Fibroblast of skin of right biceps (primary cell): ENCODE measurements at places on chromosomes 1 and 21.

GRCh38 chr1:241202401-241202800 is 154.6 kb downstream of the RGS7 start:
- no peak for DNase-seq

- no peak for DNase-seq
Measured at GRCh38 chr1:163657719-163658118, 336.0 kb downstream of the NUF2 start.

DNA sequence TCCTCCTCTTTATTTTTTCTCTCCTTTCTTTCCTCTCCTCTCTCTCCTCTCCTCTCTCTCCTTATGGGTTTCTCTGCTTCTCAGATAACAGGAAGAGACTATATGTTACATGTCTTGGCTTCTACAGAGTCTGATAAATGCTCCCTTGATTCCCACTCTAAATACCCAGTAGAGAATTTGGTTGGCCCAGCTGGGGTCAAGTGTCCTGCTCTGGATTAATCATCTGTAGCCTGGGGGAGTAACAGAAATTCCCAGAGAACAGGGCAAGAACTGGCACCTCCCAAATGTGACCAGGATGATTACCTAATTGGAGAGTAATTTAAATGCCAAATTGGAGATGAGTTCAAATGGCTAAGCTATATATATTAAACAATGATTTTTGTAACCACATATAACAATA is 146.1 kb upstream of the LMO4 start:
- no peak for DNase-seq

- DNase-seq: no peak
Measured at GRCh38 chr21:15400905-15401304, 328.9 kb upstream of the USP25 start.

DNA sequence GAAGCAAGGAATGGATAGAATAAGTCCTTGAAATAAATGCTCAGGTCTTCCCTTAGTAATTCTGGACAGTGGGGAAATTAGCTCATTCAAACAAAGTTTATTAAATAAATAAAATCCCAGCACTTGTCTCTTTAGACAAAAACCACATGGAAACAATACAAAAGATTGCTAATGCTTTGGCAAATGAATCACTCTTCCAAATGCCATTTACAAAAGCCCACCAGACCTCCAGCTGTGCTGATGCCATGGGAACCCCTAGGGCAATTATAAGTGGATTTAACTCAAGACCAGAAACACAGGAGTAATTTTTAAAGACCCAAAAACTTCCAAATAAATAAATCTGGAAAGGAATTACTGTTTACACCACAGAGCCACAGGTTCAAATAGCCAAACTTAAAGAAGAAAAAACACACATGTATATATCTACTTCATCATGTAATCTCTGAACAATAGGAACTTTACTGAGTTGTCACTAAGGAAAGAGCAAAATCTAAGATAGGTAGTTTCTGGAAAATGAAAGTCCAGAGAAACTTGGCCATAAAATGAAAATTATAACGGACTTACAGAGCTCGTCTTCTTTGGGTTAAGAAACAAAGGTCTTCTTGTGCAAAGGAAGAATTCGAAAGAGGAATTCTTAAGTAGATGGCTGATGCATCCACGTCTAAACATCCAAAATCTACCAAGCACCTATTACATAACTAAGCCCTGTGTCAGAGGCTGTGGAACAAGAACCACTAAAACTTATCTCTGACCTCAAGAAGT is 399.4 kb downstream of the SMYD3 start:
- peak; percentile 49 for DNase-seq

- DNase-seq: no peak
Measured at GRCh38 chr1:201006450-201006849, 17.1 kb downstream of the KIF21B start.

- no peak for DNase-seq
Measured at GRCh38 chr1:119483441-119484200, 23.4 kb upstream of the HSD3B1 start.

- DNase-seq: peak; percentile 71
Measured at GRCh38 chr1:8706995-8707396, 110.4 kb downstream of the RERE start.

- no peak for DNase-seq
Measured at GRCh38 chr1:5267603-5268235, 613.3 kb downstream of the AJAP1 start.

GRCh38 chr1:63943393-63943792 is 169.6 kb downstream of the ROR1 start:
- no peak for DNase-seq

DNA sequence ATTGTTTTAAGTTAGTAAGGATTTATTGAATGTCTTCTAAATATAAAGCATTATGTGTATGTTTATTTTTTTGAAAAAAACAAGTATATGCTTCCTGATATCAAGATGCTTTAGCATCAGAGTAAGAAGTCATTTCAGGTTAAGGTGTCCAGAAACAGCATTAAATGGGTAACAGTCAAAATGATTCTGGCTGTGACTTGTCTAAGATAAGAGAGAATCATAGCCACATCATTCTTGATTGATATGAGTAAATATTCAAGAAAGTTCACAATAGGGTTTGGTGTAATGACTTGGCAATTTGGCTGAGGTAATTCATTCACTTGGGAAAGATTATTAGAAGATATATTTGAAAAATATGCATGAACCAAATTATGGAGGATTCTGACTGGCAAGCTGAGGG is 193.8 kb downstream of the DPYD start:
- DNase-seq: no peak

DNA sequence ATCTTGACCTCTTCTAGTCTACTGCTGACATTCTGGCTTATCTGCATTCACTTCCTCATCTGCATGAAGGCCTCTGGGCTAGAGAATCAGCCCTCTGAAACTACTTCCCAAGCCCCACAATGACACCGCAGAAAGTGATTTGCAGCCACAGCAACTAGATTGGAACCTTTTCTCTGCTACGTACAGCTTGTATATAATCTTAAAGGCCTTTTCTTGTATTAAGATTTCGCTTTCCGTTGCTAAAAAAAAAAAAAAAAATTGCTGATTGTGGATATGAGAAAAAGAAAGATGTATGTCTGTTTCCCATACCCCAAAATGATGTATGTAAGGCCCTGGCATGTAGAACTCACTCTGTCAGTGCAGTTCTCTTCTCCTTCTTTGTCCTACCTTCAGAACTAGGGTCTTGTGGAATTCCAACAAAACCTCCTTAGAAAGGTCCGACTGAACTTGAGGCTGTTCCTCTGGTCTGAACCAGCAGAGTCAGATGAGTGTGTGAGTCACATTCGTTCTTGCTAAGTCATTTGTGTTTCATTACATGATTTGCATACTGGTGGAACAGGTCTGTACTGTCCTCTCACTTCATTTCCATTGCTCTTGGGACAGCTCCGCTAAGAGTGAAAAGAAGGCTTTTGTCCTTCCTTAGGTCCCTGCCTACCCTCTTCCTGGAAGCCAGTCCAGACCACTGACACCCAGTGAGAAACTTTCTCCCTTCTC is 62.7 kb downstream of the PLPP3 start:
- DNase-seq: peak; percentile 51

- DNase-seq: peak; percentile 59
Measured at GRCh38 chr1:208238710-208239472, 5.3 kb downstream of the PLXNA2 start.

GRCh38 chr1:177830531-177831135 is 139.2 kb downstream of the SEC16B start:
- no peak for DNase-seq

DNA sequence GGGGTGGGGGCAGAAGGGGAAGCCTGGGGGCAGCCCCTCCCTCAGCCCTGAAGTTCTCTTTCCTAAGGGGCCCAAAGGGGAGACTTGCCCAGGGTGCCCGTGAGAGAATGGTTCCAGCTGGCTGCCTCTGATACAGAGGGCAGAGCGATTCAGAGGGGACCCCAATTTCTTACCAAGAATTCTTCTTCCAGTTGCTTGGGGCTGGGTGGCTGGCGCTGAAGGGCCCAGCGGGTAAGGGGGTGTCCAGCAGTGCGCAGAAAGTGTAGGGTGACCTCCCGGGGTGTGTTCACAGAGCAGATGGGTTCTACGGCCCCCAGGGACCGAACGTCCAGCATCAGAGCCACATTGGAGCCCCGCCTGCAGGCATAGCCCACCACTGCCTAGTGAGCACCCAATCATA is 2.5 kb downstream of the PTPN7 start:
- no peak for DNase-seq

GRCh38 chr1:245195398-245195797 is 40.6 kb downstream of the KIF26B start:
- no peak for DNase-seq

GRCh38 chr1:32111789-32112188 is 3.9 kb downstream of the KPNA6 start:
- no peak for DNase-seq

GRCh38 chr1:109802136-109802900 is 38.6 kb upstream of the EPS8L3 start:
- DNase-seq: no peak

- no peak for DNase-seq
Measured at GRCh38 chr1:35854989-35855700, 27.9 kb upstream of the AGO1 start.

- no peak for DNase-seq
Measured at GRCh38 chr1:109570414-109570813, 22.0 kb downstream of the GNAI3 start.

DNA sequence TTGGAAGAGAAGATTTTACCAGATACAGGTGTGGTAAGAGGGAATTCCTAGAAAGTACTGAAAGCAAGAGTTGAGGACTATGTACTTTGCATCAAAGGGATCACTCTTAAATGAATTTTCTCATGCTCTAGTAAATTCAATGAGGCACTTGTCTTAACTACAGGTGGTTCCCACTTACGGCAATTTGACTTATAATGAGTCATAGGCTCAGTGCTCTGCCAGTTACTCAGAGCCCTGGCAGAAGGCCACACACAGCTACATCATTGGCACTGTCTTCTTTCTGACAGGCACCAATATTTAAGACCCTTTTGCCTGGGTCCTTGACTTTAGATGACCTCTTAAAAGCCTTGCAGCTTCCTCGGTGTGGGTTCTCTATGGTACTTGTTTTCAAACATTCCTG is 15.9 kb upstream of the ADAMTS5 start:
- peak; percentile 34 for DNase-seq

DNA sequence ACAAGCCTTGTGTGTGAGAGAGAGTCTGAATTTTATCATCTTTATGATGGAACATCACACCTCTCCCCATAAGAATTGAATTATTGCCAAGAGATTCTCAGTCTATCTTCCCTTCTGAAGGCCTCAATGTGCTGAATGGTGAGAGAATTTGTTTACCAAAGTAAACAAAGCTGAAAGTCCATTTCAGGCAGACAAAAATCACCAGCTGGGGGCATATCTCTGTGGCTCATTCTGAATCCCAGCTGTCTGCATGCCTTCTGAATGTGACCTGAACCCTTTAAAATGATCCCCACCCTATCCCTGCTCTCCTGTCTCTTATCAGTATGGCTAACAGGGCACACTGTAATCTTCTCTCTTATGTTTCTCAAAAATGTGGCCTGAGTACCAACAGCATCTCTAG is 99.1 kb upstream of the CAMK1G start:
- no peak for DNase-seq

GRCh38 chr1:199226163-199226562 is 587.3 kb downstream of the PTPRC start:
- peak; percentile 70 for DNase-seq

- DNase-seq: no peak
Measured at GRCh38 chr1:176837708-176838107, 326.8 kb downstream of the ASTN1 start.

- DNase-seq: no peak
Measured at GRCh38 chr1:60924964-60925798, 157.2 kb upstream of the NFIA start.

GRCh38 chr1:224149709-224150108 is 33.3 kb upstream of the DEGS1 start:
- no peak for DNase-seq

- DNase-seq: no peak
Measured at GRCh38 chr1:25001125-25001915, 71.2 kb upstream of the RUNX3 start.

- no peak for DNase-seq
Measured at GRCh38 chr1:204155881-204156280, 4.0 kb upstream of the ETNK2 start.

DNA sequence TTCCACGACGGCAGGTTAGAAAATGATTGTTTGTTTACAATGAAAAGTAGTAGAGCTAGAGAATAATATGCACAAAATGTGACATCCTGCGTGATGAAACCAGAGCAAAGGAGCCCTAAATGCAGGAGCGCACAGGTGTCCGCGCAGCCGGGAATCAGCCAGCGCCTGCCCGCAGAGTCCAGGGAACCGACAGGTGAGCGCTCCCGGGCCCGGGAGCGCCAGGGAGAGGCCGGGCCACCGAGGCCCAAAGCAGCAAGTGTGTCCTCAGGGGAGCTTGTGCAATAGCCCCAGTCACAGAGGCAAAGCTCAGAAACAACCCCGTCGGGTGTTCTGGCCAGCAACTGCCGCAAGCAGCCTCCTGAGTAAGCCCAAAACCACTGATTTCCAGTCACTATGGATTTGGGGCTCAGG is 789 bp upstream of the GALE start:
- no peak for DNase-seq

DNA sequence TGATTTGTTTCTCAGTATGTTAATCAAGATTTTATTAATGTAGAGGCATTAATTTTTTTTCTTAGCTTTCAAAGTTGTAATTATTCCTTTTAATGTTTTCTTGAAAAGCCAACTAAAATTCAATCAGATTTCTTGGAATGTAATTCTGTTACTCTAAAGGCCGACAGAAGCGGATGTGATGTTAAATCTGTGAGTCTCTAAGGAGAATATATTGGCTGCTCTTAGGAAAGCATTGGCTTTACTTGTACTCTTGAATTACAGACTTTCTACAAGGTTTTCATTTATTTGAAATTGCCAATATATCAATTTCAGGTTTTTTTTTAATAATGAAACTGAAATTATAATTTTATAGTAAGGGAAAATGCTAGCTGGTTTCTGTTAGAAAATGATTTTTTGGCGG is 29.2 kb downstream of the RRP15 start:
- DNase-seq: no peak

GRCh38 chr1:98373056-98373455 is 288.5 kb upstream of the SNX7 start:
- DNase-seq: no peak

DNA sequence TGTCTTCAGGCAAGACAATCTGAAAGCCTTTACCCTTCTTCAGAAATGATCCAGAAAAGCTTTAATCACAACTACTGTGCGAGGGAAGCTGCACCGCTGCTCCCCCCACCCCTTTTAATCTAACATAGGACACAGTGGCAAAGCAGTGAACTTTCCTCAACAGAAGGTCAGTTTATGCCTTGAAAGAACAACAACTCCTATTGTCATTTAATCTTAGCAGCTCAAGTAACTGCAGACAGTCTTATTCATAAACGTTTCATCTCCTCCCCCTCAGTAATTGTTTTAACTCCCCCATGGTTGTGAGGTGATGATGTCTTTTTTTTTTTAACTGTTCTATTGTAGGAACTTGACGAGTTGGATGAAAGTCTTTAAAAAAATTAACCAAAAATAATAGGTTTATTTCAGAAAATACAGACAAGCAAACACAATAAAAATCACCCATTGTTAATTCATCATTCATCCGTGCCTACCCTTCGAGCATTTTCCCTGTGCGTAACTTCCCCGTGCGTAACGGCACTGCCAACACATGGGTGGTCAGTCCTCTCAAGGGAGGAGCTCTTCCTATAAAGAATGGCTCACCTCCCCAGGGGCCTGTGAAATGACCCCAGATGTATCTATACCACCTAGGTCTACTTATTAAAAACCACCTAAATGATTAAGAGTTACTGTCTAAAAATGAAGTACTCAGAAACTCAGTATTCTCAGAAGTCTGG is 3.3 kb upstream of the ADAR start:
- DNase-seq: no peak
